ENCODE measurements at places on chromosomes 3 and 15.

- no peak for DNase-seq
These were observed 71.2 kb downstream of the OTOL1 start for GRCh38 chr3:161567577-161568361.

DNA sequence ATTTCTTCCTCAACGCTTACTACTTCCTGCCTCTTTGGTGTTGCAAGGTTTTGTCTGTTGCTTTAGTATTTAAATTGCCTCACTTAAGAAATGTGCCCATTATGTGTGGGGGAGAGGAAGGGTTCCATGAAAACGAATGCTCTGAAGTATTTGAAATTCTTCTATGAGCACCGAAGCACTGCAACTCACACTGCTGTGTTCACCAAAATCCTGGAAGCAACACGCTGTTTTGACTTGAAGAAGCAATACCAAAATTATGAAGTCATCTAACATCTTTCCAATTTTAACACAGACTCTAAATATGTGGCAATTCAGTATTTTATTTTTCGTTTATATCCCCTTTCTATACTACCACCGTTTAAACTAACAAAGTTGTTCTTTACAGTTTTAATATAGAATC, 101.5 kb downstream of the RBMS3 start:
- DNase-seq = no peak

DNA sequence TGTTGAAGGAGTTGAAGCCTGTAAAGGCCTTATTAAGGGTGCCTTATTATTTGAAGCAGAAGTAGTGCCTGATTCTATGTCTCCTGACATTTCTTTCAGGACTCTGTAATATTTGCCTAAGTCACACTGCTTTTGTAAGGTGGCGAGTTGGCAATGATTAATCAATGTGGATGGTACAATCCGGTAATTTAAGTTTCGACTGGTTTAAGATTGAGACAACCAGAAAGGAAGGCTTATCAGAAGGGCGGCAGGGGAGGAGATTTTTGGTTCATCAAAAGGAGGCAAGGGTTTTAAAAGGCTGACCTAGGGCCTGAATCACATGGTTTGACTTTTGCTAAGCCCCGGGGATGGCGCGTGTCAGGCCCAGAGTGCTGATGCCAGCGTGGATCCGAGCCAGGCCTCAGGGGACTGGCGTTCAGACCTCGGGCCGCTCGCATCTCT, 830 bp upstream of the RNF13 start:
- no peak for DNase-seq

- DNase-seq = no peak
These were observed 853 bp downstream of the TCAIM start for GRCh38 chr3:44339181-44340057.

GRCh38 chr15:82699726-82700125, 9.9 kb downstream of the AP3B2 start:
- no peak for DNase-seq

DNA sequence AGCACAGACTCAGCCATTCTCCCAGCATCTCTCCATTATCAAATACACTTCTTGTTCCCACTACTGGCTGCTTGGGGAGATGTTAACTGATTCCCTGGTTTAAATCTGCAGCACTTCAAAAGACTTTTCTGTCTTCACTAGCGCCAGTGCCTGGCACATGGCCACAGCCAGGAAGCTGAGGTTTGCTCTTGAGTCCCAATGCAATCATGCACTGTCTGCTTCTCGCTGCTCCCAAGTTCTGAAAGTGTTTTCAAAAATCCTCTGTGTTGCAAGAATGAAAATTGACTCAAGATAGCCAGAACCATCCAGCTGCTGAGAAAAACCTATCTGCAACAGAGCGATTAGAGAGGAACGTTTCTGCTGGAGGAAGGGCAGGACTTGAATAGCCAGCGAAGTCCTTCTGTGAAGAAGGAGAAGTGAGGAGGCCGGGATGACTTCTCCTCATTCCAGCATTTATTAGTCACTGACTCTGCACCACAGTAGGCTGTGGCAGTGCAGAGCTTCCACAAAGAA, 358.4 kb upstream of the NR2F2 start:
- no peak for DNase-seq

DNA sequence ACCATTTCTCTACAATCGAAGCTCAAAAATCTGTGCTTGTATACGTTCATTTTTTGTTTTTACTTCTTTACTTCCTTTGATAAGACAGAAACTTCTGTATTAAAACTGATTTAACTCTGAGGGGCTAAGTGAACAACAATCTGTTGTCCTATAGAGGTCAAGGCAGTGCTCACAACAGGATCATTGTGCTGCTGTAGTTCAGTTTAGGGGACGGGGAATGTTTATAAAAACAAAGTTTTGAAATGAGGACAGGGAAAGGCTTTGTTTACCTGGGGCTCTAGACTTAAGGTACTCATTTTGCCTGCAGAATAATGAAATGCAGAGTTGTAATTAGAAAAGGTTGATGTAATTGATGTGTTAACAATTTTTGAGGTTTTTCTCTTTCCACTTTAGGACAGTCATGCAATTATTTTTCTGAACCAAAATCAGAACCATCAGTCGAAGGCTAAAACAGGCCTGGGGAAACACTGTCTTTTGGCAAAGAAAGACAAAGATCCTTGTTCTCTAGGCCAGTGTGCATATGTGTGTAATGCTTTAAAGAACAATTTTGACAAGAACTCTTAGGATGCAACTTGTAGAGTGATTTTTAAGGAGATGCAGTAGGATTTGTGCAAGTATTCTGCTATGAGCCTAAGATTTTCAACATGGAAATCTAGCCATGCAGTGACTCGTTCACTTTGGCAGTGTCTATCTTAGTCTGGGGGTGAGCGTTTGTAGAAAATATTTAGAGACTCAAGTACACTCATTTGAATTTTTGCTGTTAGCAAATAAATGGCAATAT, 165.2 kb downstream of the PGPEP1L start:
- no peak for DNase-seq

- DNase-seq = no peak
These were observed 38.4 kb downstream of the LARP6 start for GRCh38 chr15:70815604-70816003.

DNA sequence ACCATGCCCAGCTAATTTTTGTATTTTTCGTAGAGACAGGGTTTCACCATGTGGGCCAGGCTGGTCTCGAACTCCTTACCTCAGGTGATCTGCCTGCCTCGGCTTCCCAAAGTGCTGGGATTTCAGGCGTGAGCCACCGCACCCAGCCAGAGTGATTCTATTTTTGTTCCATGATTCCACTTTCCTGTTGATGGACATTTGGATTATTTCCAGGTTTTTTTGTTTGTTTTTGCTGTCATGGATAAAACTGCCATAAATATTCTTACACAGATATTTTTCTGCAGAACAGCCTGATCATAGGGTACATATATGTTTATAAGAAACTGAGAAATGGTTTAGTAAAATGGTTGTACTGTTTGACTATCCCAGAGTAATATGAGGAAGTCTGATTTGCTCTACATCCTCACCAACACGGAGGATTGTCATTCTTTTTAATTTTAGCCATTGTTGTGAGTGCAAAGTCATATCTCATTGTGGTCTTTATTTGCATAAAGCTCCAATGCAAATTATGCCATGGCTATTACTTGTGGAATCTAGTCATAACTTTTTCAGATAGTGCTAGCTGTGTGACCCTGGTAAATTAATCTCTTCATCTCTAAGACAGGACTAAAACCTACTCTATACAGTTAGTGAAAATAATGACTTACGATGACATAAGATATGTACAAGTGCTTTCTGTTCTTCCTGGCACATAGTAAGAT, 42.7 kb downstream of the MAP6D1 start:
- DNase-seq = no peak

- DNase-seq = no peak
These were observed 9.4 kb downstream of the CTNNB1 start for GRCh38 chr3:41208507-41209220.

GRCh38 chr3:108455212-108455705, 55.1 kb downstream of the MYH15 start:
- DNase-seq = no peak

GRCh38 chr3:98540346-98540745, 8.6 kb downstream of the GPR15 start:
- no peak for DNase-seq

- no peak for DNase-seq
These were observed 49.6 kb downstream of the SLMAP start for GRCh38 chr3:57805674-57806073.

DNA sequence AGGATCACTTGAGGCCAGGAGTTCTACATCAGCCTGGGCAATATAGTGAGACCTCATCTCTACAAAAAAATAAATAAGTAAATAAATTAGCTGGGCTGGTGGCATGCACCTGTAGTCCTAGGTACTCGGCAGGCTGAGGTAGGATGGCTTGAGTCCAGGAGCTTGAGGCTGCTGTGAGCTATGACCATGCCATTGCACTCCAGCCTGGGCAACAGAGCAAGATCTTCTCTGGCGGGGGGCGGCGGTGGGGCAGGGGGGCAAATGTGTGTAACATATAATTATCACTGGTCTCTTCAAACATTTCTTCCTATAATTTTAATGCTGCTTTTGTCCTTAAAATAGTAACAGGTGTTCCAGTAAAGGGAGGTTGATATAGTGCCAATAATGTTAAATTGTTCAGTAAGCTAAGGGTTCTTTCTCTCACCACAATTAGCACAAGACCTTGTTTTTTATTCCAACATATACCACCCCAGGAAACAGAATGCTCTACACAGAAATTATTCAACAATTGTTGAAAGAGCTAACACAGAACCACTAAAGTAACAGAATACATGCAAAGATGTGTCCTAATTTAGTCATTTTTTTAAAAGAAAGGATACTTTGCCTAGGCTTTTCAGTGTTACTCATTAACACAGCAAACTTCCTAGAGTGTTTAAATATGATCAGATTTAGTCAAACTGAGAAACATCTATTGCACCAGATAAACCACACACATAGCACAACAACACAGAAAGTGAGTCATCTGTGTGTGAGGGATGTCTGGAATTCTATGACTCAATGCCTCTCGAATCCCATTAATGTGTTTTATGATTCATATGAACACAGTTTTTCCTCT, 29.1 kb downstream of the ANKRD28 start:
- DNase-seq = no peak

DNA sequence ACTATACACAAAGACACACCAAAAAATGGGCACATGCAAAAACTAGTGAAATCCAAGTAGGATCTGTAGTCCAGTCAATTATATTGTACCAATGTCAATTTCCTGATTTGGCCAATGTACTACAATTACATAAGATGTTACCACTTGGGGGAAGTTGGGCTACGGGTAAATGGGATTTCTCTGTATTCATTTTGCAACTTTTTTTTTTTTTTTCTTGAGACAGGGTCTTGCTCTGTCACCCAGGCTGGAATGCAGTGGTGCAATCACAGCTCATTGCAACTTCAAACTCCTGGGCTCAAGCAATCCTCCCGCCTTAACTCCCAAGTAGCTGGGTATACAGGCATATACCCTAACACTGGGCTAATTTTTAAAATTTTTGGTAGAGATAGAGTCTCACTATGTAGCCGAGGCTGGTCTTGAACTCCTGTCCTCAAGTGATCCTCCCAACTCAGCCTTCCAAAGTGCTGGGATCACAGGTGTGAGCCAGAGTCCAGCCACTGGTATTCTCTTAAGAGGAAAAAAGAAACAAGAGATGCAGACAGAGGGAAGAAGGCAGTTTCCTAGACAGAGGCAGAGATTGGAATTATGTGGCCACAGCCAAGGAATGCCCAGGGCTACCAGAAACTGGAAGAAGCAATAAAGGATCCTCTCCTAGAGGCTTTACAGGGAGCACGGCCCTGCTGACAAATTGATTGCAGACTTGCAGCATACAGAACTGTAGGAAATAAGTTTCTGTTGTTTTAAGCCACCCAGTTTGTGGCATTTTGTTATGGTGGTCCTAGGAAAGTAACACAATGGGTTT, 33.3 kb downstream of the TFDP2 start:
- no peak for DNase-seq

DNA sequence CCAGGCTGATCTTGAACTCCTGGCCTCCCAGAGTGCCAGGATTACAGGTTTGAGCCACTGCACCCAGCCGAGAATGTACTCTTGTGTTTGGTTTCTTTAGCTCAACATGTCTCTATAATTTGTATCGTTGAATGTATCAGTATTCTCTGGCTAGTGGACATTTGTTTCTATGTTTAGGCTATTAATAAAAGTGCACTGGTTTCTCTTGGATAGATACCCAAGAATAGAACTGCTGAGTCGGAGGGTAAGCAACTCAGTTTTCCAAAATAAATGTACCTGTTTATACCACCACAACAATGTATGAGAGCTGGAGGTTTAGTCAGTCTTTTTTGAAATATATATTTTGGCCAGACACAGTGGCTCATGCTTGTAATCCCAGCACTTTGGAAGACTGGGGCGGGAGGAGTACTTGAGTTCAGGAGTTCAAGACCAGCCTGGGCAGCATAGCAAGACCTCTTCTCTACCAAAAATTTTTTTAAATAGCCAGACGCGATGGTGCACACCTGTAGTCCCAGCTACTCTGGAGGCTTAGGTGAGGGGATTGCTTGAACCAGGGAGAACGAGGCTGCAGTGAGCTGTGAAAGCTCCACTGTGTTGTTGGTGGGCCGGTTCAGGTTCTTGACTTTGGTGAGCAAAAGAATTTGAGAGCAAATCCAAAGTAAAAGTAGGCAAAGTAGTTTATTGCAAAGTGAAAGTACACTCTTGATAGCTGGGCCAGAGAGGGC, 7.7 kb upstream of the IVD start:
- DNase-seq = no peak

- no peak for DNase-seq
These were observed 271.6 kb downstream of the UBE2E2 start for GRCh38 chr3:23474580-23475357.

DNA sequence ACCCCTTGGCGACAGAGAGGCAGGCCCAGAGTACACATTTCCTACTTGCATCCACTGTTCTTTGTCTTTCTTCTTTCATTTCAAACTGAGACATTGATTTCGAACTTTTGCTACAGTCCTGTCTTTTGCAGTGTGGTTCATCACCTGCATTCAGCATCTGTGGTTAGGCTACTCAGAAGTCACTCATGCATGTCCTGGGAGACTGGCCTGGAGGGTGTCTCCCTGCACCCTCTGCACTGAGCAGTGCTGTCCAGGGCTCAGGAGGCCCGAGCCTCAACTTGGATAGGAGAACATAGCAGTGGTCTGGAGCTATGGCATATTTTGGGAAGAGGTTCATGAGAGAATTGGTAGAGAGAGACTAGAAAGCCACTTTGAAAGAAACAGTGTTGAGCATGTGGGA, 240.2 kb upstream of the TPRG1 start:
- no peak for DNase-seq

DNA sequence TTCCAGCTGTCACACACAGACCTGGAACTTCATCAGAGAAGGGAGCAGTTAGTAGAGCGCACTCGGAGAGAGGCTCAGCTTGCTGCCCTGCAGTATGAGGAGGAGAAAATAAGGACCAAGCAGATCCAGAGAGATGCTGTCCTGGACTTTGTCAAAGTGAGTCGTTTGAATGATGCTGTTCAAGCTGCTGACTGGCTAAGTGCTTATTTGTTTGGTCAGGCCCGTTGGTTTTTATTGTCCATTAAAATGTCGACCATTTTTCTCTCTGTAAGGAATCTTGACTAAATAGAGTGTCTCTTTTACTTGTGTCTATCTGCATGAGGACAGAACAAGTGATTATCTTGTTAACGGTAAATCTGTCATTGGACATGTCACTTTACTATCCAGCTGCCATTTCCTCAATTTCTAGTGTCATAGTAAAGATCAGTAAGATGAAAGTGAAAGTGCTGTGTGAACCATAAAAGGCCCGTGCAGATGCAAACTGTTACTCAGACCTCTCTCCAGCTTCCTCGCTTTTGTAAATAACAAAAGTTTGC, 56.9 kb downstream of the LRCH3 start:
- DNase-seq = no peak

- DNase-seq = no peak
These were observed 235.7 kb downstream of the MCTP2 start for GRCh38 chr15:94467034-94467433.

Measured in NCI-H1436 treated with DMSO at 0.1 percent for 48 hours (cell line).